ENCODE measurements at places on chromosomes 2 and 18. TPM values are rescaled to one million over a fixed set of nuclear protein-coding genes. Genes with fewer than 3 reads are reported as not detected.

GRCh38 chr18:79950515-79951341 lies 725 bp downstream of the SLC66A2 start:
- no peak for DNase-seq

The PJVK gene
- polyA plus RNA-seq: 0.38 TPM

The SERPINB7 gene
- not detected for polyA plus RNA-seq

The ACKR3 gene
- polyA plus RNA-seq: 2.4 TPM

DNA sequence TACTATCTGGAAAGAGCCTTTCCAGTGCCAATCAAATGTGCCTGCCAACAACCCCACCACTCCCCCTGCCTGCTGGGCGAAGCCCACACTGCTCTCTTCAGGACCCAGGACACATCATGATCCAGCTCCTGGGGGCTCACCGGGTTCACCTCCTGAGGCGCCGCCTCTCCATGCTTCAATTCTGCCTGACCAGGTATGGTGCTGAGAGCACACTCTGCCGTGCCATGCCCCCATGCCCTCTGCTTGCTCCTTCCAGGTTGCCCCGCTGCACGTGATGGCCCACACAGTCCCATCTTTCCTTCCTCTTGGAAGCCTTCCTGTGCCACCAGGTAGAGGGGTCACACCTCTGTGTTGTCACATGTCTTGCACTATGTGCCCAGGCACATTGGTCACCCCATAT lies 47.5 kb downstream of the ASB18 start:
- no peak for DNase-seq

The HOXD12 gene
- not detected for polyA plus RNA-seq

DNA sequence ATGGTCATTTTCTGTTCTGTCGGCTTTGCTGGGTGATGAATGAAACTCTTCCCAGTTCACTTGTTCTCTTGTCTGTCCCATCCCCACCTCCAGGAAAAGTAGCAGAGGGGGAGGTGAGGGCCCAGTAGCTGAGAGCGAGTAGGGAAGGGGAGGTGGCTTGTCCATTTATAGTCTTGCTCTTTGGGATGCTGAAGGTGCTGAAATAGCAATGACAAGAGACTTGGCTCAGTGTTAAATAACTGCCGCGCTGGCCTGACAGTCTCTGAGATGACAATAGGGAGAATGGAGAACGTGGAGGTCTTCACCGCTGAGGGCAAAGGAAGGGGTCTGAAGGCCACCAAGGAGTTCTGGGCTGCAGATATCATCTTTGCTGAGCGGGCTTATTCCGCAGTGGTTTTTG lies at the start of gene SMYD1:
SMYD1 (plus strand) TSS at position 228 of the 400 bp plus-strand sequence; CDS start at position 268, 40 bp downstream.
- DNase-seq: no peak

Data from naive thymus-derived CD8-positive, alpha-beta T cell (primary cell).